ENCODE measurements at places on chromosomes 13 and 19.

DNA sequence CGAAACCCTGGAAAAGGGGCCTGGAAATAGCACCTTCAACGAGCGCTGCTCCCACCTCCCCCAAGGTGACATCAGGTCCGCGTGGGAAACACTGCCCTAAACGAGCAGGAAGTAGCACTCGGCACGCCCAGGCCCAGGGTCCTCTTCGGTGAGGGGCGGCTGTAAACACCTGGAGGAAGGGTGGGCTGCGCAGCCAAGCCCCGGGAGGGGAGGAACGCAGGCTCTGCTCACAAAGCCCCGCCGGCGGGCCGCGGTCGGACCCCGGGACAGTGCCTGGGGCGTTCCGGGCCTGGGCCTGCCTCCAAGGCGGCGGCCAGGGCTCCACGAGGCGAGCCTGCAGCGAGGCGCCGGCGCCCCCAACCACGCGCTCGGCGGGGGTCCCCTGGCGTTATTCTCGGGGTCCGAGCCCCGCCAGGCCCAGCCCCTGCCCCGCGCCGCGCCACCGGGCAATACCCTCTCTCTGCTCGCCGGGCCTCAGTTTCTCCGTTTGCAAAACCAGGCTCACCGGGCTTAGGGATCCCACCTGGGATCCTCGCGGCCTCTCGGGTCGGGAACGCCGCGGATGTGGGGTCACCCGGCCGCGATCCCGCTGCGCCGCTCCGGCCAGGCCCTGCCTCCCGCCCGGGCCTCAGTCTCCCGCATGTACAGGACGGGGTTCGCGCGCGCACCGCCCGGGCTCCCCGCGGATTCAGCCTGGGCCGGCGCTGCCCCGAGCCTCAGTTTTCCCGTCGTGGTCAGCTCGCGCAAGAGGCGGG, 630 bp downstream of the RNF126 start:
- DNase-seq, result no peak

GRCh38 chr13:113061796-113062425, 43.7 kb upstream of the F7 start:
- DNase-seq, result no peak

DNA sequence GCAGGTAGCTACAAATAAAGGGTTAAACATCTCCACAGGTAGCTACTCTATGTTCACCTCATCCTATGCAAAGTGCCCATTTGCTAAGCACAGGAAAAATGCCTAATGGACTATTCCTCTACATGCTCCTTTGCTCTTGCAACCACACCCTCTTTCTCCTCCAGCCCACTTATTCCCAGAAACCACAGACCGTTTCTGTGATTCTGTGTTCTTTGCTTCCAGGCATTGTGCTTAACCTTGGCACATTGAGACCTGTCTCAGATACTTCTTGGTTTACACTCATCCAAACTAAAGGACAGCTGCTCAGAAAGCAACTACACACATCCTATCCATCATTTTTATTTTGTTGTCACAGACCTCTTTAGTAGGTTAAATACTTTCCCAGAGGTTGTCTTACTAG, 785.0 kb upstream of the MIR17HG start:
- DNase-seq, result no peak

DNA sequence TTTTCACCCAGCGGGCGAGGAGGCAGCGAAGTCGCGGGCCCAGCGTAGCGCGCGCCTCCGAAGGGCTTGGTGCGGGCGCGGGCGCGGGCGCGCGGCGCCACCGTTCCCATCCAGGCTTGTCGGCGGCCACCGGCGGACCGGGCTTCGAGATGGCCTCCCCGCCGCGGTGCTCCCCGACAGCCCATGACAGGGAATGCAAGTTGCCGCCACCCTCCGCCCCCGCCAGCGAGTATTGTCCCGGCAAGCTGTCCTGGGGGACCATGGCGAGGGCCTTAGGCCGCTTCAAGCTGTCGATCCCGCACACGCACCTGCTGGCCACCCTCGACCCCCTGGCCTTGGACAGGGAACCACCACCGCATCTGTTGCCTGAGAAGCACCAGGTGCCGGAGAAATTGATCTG, at the start of gene WDR88:
WDR88 (plus strand) TSS at position 94 of the 400 bp plus-strand sequence; CDS start at position 150, 56 bp downstream.
- DNase-seq, result no peak

DNA sequence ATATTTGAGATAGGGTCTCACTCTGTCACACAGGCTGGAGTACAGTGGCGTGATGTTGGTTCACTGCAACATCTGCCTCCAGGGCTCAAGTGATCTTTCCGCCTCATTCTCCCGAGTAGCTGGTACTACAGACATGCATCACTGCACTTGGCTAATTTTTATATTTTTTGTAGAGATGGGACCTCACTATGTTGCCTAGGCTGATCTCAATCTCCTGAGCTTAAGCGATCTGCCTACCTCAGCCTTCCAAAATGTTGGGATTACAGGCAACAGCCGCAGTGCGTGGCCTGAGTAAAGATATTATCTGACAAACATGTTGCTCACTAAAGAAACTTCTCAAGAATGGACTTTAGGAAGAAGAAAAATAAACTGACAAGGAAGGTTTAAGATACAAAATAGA, 125.4 kb upstream of the ABCC4 start:
- DNase-seq, result no peak

DNA sequence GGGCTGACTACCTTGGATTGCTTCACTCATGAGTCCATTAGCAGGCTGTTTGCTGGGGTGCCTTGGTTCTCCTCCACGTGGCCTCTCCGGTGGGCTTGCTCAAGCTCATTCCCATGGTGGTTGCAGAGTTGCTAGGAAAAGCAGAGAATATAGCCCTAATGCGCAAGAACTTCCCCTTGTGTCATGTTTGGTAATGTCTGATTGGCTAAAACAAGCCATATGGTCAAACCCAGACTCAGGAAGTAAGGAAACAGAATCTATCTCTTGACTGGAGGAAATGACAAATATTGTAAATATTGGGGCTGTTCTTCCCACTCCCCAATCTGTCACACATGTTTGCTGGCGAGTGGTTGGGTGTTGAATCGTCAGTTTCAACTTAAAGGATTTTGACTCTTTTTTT, 12.1 kb downstream of the NFILZ start:
- no peak for DNase-seq

DNA sequence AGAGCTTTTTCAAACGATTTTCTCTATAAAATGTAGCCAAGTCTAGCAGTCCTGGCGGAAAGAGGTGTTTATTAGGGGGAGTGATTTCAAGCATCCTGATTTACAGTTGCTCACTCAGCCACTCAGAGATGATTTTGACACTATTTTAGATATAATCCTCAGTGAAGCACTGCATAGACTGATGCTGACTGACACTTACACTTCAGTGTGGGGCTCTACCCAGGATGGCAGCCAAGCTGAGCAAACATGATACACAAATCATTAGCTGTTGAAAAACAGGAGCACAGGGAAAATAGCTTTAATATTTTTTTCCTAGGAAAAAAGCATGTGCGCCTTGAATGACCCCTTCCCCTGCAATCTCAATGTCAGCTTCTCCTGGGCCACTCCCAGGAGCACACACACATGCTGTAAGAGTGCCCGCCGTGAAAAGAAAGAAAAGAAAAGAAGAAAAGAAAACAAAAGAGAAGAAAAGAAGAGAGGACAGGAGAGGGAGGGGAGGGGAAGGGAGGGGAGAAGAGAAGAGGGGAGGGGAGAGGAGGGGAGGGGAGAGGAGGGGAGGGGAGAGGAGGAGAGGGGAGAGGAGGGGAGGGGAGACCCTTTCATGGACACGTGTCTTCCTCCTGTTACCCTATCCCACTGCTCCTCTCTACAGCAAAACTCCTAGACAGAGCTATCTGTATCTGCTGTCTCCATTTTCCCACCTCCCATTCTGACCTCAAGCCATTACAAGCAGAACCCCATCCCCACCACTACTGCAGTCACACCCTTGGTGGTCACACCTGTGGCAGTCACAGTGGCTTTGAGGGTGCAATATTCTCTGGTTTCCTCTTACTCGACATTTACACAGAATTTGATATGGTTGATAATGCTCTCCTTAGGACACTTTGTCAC, 36.4 kb downstream of the RCBTB2 start:
- DNase-seq, result no peak

- no peak for DNase-seq
Measured at GRCh38 chr19:13866463-13867046, 10.4 kb upstream of the NANOS3 start.

- no peak for DNase-seq
Measured at GRCh38 chr19:1953037-1953436, 12.1 kb downstream of the CSNK1G2 start.

DNA sequence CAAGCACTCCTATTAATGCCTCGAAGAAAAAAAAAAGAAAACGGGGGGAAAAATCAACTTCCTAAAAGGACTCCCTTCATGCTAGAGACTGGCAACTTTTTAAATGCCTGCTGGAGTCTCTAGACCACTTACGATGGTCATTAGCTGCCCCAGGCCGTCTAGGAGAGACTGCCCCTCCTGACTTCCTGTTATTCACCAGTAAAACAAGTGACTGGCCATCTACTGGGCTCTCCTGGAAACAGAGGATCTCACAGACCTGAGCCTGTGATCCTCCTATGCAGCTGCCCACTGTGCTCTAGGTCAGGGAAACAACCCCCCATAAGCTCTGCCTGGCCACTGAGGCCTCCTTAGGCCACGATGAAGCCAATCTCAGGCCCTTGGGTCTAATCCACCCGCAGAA, 7.4 kb downstream of the ZNF266 start:
- no peak for DNase-seq

- peak; percentile 50 for DNase-seq
Measured at GRCh38 chr19:14383661-14384555, 2.7 kb downstream of the ADGRE5 start.

DNA sequence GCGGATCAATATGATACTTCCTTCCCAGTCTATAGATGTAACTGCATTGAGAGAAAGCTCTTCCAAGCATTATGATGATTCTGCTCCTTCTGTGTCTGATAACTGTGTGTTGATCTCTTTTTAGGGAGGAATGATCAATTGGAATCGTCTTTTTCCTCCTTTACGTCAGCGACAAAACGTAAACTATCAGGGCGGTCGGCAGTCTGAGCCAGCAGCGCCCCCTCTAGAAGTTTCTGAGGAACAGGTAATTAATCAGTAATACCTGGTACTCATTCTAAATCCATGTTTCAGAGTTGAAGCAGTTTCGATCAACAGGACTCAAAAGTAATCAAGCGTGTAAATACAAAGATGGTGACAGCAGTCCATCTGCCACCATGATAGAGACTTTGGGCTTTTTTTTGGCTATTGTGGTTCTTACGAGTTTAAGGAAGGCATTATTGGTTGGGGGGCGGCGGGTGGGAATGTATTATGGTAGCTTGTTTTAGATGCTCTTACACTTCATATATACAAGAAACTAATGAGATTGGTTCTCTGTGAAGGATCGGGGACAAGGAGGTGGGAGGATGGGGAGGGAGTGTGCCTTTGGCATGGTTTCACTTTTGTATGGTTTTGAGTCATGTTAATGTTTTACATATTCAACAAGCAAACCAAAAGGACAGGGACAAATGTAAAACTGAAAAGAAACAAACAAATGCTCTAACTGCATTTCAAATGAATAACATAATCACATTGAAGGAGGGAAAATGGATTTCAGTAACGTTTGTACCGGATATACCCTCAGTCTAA, 60.7 kb upstream of the GPR183 start:
- DNase-seq, result no peak
